Stimulated activated CD8-positive, alpha-beta memory T cell treated with anti-CD3 and anti-CD28 coated beads, Interleukin-7, amount 100 ng/mL, for 4 hours (primary cell): ENCODE measurements at places on chromosomes 7 and 10.

GRCh38 chr7:94580601-94581000 lies 71.0 kb downstream of the CASD1 start:
- no peak for DNase-seq

DNA sequence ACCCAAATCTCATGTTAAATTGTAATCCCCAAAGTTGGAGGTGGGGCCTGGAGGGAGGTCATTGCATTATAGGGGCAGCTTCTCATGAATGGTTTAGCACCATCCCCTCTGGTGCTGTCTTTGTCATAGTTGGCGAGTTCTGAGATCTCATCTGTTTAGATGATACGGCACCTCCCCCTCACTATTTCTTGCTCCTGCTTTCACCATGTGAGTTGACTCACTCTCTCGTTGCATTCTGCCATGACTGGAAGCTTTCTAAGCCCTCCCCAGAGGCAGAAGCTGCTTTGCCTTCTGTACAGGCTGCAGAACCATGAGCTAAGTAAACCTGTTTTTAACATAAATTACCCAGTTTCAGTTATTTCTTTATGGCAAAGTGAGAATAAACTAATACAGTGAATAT lies 18.9 kb upstream of the ZNF138 start:
- no peak for DNase-seq

DNA sequence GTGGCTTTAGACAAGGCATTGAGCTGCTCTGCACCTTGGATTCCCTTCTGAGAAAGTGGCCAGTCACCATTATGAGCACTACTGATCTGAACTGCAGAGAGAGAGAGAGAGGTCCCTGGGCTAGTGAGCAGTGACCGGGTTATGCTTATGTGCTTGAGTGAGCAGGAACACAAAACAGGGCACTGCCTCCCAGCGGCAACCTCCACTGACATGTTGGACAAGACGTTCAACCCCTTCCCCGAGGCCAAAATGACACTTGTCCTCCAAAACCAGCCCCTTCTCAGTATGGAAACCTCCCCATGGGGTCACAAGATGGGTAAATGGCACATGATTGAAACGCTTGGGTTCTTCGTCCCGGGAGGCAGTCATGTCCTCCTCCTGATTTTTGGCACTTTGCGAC lies 339.4 kb upstream of the ZMIZ1 start:
- no peak for DNase-seq

- peak; percentile 10 for DNase-seq
These were observed 170.4 kb downstream of the SNX13 start for GRCh38 chr7:17769918-17770317.

- DNase-seq: no peak
These were observed 235.7 kb downstream of the AGMO start for GRCh38 chr7:15326044-15326644.

- no peak for DNase-seq
These were observed 962.8 kb downstream of the DNAJB9 start for GRCh38 chr7:109532262-109532992.

DNA sequence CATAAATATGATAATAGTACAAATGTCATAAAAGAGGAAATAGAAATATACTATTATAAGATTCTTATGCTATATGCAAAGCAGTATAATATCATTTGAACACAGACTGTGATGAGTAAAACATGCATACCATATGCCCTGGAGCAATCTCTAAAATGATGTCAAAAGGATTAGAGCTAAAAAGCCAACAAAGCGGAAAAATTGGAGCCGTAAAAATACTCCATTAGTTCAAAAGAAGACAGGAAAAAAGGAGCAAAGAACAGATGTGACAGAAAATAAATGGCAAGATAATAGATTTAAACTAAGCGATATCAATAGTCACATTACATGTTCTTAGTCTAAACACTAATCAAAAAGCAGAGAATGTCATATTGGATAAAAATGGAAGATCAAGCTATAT lies 191.0 kb upstream of the PLPP4 start:
- no peak for DNase-seq

GRCh38 chr10:96072674-96073073 lies 29.3 kb downstream of the CCNJ start:
- DNase-seq: no peak

GRCh38 chr10:22219308-22219707 lies 1.5 kb upstream of the EBLN1 start:
- DNase-seq: no peak

DNA sequence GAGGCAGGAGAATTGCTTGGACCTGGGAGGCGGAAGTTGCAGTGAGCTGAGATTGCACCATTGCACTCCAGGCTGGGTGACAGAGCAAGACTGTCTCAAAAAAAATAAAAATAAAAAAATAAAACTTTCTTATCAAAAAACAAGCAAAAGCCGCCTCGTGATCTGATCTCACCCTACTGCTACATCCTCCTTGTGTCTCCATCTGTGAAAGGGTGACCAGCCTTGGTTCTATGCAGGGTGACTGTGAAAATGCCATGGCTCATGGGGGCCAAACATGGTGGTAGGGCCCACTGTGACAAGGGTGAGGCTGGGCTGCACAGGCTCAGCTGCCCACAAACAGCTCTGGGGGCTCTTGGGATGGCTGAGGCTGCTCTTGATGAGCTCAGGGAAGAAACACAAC lies 968 bp upstream of the OPN4 start:
- DNase-seq: no peak
